CD8-positive, alpha-beta T cell (primary cell): ENCODE measurements at places on chromosomes 12 and 14.

GRCh38 chr12:68745376-68745903, 536 bp upstream of the SLC35E3 start:
- DNase-seq = peak; percentile 5

- DNase-seq = no peak
These were observed 46.3 kb upstream of the ATP2A2 start for GRCh38 chr12:110234755-110235154.

DNA sequence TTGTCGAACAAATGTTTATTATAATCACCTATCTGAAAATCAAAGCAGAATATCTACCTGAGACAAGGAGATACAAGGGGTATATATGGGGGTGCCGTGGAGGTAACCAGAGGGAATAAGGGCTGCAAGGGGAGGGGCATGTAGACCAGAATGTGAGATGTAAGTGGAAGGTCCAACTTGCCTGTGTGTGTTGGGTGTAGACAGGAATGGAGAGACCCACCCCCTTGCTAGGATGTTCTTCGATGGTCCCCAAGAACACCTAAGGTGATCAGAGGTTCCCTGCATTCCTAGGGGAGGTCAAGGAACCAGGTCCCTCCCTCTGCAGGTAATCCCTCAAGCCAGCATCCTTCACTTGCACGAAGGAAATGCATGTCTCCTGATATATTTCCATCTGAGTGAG, 167.9 kb downstream of the DICER1 start:
- DNase-seq = no peak

GRCh38 chr12:49189731-49190716, 1.1 kb upstream of the TUBA1A start:
- no peak for DNase-seq
